ENCODE measurements at places on chromosomes 16 and 17. TPM values are rescaled to one million over a fixed set of nuclear protein-coding genes. Genes with fewer than 3 reads are reported as not detected.
A peak's percentile ranks its signal among the peaks of the same experiment; 100 is the strongest.

DNA sequence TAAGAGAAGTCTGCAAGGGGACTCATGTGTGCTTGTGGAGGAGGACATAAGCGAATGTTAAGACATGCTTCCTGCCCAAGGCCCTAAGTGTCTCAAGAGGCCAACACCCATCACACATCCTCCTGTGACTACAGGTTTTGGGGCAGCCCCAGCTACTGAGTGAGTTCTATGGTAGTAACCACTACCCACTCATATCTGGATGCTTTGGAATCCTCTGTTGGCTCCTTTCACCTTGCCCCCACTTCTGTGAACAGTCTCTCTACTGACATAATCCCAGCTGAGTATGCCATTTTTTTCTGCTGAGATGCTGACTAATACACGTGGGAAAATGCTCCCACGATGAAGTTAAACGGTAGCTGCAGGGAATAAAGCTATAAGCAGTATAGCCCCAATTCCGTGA, 153.5 kb downstream of the VPS53 start:
- no peak for DNase-seq

GRCh38 chr17:28008513-28008912, 34.0 kb upstream of the NLK start:
- DNase-seq: no peak

DNA sequence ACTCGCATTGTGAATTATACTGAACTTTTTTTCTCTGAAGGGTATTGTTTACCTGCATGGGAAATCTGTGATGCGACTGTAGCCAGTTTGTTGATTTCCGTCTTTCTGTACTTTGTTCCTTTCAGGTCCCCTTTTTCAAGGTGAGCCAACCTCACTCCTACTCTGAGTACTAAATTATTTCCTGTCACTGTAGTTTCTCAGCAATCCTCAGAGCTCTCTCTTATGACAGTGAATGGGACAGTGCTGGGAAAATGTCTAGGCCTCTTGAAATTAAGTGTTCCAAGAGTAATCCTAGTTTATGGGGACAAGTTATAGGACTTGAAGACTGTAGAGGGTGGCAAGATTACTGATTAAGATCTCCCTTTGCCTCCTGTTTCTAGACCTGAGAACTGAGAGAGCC, 167.6 kb downstream of the CNTNAP4 start:
- no peak for DNase-seq

DNA sequence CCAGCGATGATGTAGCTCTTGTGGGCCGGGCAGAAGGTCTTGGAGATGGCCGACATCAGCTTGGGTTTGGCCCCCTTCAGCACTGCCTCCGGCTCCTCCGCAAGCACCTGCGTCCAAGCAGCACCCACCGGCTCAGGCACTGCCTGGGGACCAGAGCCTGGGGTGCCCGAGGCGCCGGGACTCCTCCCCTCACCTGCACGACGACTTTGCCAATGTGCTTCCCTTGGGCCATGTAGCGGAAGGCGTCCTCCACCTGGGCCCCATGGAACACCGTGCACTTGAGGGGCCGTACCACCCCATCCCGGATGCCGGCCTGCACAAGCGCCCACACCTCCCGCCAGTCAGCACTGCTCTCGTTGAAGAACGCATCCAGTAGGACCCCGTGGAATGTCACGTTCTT, 15.0 kb downstream of the FASN start:
- DNase-seq: no peak

- peak; percentile 39 for DNase-seq
Observed at GRCh38 chr17:82689077-82689476, 9.4 kb downstream of the RAB40B start.

- no peak for DNase-seq
Observed at GRCh38 chr16:53933407-53933806, 229.5 kb downstream of the FTO start.

GRCh38 chr17:33385133-33385532, 92.0 kb upstream of the ASIC2 start:
- DNase-seq: no peak

DNA sequence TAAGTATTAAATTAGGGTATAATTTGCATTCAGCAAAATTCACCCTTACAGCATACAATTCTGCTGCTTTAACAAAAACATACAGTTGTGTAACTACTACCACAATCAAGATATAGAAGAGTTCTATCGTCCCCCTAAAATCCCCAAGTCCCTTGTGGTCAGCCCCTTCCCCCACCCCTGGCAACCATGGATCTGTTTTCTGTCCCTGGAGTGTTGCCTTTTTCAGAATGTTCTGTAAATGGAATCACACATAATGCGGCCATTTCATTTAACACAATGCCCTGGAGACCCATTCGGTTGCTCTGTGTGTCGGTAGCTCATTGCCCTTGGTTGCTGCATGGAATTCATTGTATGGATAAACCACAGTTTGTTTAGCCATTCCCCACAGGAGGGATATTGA, 190.2 kb downstream of the IRX5 start:
- DNase-seq: no peak

The GALR2 gene
- total RNA-seq: not detected

The CRYM gene
- total RNA-seq: 0.25 TPM

The BTBD17 gene
- not detected for total RNA-seq

The CSH1 gene
- total RNA-seq: not detected

The GCGR gene
- not detected for total RNA-seq

Data from psoas muscle (tissue), 8 donors.